ENCODE measurements at places on chromosomes 1 and 21.

GRCh38 chr1:22547818-22548462 is 15.3 kb upstream of the EPHA8 start:
- no peak for DNase-seq

DNA sequence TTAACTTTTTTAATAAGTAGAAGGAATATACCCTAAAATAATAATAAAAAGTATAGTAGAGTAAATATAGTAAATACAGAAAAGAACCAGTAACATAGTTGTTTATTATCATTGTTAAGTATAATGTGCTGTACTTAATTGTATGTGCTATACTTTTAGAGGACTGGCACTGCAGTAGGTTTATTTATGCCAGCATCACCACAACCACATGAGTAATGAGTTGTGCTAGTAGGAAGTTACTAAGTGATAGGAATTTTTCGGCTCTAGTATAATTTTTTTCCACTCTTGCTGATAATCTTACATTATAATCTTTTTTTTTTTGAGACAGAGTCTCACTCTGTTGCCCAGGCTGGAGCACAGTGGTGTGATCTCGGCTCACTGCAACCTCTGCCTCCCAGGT is 71.6 kb downstream of the IVNS1ABP start:
- DNase-seq = no peak

- no peak for DNase-seq
Measured at GRCh38 chr1:189654906-189655305, 822.8 kb downstream of the BRINP3 start.

DNA sequence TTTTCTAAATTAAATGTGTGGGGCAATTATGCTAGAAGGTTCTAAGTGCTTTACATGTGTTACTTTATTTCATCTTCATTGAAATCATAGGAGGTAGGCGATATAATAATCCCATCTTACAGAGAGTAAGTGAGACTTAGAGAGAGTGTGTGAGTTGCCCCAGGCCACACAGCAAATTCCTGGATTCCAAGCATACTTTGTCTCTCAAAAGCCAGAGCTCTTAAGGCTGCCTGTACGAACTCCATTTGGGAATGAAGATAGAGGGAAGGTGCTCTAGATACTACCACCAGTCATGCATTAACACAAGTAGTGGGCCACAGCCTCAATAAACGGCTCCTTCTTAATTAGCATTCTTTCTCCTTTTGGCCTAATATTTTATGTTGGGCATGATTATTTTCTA is 170.1 kb downstream of the SIPA1L2 start:
- DNase-seq = no peak

- no peak for DNase-seq
Measured at GRCh38 chr1:1758059-1758621, 20.1 kb downstream of the NADK start.

- no peak for DNase-seq
Measured at GRCh38 chr1:12420171-12420570, 190.3 kb downstream of the VPS13D start.

DNA sequence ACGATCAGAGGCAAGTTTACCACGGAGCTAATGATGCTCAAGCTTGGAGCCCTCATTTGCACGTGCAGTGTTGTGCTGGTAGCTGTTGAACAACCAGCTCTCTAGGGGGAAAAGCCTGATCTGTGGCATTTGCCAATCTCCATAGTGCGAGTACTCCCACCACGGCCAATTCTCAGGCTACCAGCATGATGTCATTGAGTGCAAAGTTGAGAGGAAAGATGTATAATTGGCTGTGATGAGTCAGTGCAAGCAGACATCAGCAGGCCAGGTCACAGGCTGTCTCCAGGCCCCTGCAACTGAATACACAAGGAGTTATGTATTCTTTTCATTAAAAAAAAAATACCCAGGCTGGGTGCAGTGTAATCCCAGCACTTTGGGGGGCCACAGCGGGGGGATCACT is 233.1 kb upstream of the VAMP3 start:
- no peak for DNase-seq

DNA sequence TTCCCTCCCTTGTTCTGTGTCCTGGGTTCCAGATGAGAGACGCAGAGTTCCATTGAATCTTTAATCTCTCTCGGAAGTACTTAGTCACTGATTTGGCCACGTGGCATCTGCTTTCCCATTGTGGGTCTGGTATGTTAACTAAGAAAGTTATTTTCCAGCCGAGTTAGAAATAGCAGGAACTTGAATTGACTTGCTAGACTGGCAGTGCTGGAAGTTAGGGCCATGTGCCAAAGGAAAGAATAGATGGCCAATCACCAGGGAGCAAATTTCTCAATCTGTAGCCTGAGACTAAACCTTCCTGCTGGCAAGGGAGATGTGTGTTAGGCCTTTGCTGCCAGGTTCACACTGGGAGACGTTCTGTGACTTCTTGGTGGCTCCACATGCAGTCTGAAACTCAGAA is 24.2 kb upstream of the SLFNL1 start:
- no peak for DNase-seq

DNA sequence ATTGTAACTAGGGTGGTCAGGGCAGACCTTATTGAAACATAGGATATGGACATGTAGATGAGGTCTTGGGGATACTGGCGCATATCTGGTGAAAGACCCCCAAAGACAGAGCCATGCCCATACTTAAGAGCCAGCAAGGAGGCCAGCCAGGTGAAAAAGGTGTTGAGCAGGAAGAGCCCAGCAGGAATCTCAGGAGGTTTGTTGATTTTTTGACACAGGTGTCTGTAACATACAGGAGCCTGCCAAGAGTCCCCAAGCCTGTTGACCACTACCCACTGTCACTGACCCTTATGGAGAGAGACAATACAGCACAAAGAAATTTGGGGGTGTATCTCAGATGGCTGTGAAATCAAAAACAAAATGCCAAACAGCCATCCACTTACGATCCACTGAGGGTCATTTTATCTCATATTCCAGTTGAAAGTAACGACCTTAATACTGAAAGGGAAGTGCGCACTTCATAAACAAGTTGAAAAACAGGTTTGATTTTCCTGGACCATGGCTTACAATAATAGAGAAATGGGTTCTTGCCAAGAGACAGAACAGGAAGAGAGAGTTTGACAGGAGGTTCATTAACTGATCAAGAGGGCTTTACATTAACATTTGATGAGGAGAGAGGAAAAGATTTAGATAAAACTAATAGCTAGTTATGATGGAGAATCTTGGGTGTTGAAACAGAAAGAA is 163.6 kb downstream of the GLUL start:
- DNase-seq = no peak

DNA sequence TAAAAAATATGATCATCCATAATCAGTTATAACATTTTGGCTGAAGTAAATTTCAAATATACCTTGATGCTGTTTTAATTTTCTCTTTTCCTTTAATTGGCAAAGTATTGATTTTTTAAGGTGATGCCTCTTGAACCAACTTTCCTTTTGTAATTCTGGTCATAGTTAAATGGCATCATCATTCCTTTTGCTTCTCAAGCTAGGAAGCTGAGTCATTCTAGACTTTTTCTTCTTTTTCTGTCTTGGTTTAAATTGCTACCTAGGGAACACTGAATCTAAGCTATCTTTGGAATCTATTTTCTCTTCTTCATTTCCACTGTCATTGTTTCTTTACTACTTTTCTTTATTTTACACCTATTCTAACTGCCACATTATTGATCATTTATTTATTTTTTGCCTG is 162.7 kb downstream of the HMCN1 start:
- no peak for DNase-seq

DNA sequence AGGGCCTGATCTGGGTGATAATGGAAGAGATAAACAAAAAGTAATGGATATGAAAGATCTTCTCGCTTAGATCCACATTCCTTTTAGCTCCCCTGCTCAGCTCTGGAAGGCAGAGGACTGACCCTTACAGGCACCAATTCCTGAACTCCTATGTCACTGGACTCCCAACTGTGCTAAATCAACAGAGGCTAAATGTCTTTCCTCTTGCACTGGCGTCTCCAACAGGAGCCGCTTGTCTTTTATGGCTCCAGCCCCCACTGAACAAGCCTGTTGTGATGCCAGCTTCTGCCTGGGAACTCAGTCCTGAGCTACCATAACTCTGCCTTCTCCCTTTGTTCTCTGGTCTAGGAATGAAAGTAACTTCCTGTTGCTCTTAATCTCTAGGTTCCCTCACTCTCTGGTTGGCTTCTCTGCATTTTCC is 142.1 kb upstream of the COL11A1 start:
- no peak for DNase-seq

GRCh38 chr21:41510500-41510899 is 2.5 kb upstream of the TMPRSS2 start:
- DNase-seq = no peak

GRCh38 chr1:93129507-93130099 is 50.5 kb downstream of the MTF2 start:
- no peak for DNase-seq

All from GM19239 (cell line).